ENCODE measurements at places on chromosomes 1 and 21. TPM values are rescaled to one million over a fixed set of nuclear protein-coding genes. Genes with fewer than 3 reads are reported as not detected.

Gene CTTNBP2NL
- total RNA-seq, result 66.2 TPM

Gene OR2L3
- total RNA-seq, result 0.15 TPM

Gene CLDN14
- total RNA-seq, result not detected

DNA sequence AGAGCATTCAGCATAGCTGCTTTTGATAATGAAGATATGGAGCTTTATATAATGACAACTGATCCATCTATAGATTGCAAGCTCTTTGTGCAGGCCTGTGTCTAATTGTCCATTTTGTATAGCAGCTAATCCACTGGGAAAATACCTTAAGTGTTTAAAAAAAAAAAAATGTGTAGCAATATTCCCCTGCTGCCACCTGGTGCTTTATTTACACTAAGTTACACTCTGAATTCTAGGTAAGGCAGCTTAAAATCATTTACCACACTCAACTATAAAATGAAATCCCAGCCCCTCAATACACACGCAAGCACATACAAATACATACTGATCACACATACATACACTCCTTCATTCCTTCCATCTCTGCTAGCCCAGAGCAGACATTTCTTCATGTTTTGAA lies 49.1 kb upstream of the BCL9 start:
- peaks cover 11% of the 10 kb centered on the region for H3K4me1 ChIP-seq
- no peak overlapping the region for H3K4me3 ChIP-seq
- no peak overlapping the region for H3K27ac ChIP-seq
- DNase-seq, result no peak

GRCh38 chr1:218775501-218776021 lies 398.1 kb upstream of the LYPLAL1 start:
- H3K4me3 ChIP-seq, result no peak overlapping the region
- H3K4me1 ChIP-seq, result peaks cover 4% of the 10 kb centered on the region
- no peak for DNase-seq
- H3K36me3 ChIP-seq, result no peaks in the 10 kb centered on the region
- H3K27ac ChIP-seq, result no peak overlapping the region
- no peaks in the 10 kb centered on the region for H3K27me3 ChIP-seq

GRCh38 chr1:156244126-156244525 lies 2.1 kb downstream of the BGLAP start:
- H3K4me3 ChIP-seq, result no peak overlapping the region
- H3K4me1 ChIP-seq, result peaks cover 4% of the 10 kb centered on the region
- DNase-seq, result no peak
- H3K27ac ChIP-seq, result no peak overlapping the region
- peaks cover 20% of the 10 kb centered on the region for H3K27me3 ChIP-seq

DNA sequence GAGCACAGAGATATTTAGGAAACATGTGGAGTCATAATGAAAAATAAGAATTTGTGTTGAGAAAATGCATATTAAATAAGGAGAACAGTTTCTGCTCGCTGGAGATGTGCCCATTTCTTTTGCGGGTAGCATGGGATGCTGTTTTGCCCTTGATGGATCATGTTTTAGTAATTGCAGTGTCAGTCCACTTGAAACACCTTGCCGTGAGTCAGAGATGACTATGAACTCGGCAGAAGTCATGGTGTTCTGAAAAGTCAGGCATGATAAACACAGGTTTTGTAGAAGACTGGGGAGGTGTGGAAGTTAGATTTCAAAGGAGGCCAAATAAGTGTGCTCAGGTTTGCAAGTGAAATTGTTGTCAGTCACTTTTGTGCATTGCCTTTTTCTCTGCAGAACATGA lies 315.0 kb upstream of the LRRC7 start:
- H3K4me1 ChIP-seq, result peaks cover under 1% of the 10 kb centered on the region
- DNase-seq, result no peak
- no peaks in the 10 kb centered on the region for H3K27me3 ChIP-seq
- H3K36me3 ChIP-seq, result no peaks in the 10 kb centered on the region
- H3K4me3 ChIP-seq, result no peak overlapping the region

DNA sequence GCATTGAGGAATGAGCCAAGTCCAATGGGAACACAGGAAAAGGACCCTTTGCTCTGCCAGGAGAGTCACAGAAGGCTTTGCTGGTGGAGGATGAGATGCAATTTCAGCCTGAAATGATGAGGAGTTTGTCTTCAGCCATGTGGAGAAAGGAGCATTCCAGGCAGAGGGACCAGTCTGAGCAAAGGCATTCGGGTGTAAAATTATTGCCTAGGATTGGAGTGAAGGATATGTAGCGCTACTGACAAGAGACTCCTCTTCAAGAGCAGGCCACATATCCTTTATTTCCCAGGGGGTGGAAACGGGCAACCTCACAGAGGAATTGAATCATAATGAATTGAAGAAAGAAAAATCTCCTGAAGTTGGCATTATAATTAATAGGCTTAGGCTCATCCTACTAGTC lies 1.1 kb upstream of the CSF1 start:
- H3K4me1 ChIP-seq, result peaks cover 8% of the 10 kb centered on the region
- DNase-seq, result no peak
- no peaks in the 10 kb centered on the region for H3K36me3 ChIP-seq
- H3K4me3 ChIP-seq, result peak overlapping the region; percentile 41

DNA sequence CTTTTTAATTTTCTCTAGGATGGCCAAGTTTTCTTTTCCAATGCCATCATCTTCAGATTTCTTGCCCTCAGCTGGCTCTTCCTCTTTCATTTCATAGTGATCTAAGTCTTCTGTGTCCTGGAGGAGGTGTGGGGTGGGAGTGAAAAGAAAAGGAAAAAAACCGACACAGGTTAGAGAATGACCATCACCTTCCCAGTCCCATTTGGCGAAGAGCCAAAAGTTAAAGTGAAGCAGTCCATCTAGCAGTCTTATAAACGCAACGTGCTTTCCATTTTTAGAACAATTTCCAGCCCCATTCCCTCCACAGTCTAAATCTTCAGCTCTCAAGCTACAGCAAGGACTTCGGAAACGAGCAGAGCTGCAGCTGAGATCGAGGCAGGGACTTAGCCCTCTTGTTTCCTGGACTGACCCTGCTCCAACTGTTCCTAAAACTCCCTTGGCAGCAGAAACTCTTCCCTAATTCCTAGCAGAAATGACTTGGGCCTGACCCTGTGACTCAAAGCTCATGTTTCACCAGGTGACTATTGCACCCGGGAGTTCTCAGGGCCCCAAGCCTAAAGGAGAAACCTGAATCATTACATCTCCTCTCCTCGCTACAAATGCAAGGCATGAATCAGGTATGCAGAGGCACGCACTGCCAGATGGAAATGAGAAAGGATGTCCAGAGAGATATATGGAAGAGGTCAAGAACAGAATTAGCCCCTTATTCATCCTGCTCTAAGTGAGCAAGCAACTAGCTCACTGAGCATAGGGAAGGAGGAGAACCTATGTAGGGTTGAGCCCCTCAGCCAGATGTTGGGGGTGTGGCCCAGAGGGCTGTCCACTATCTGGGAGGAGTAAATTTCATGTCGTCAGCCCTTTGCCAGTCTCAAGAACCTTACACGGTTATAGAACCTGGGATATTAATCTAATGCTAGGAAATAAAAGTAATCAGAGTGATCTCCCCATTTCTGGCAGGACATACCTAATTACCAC lies 5.1 kb downstream of the UBE2Q1 start:
- H3K36me3 ChIP-seq, result no peaks in the 10 kb centered on the region
- H3K27me3 ChIP-seq, result peaks cover 12% of the 10 kb centered on the region
- no peak overlapping the region for H3K27ac ChIP-seq
- DNase-seq, result no peak
- peaks cover 15% of the 10 kb centered on the region for H3K4me1 ChIP-seq

DNA sequence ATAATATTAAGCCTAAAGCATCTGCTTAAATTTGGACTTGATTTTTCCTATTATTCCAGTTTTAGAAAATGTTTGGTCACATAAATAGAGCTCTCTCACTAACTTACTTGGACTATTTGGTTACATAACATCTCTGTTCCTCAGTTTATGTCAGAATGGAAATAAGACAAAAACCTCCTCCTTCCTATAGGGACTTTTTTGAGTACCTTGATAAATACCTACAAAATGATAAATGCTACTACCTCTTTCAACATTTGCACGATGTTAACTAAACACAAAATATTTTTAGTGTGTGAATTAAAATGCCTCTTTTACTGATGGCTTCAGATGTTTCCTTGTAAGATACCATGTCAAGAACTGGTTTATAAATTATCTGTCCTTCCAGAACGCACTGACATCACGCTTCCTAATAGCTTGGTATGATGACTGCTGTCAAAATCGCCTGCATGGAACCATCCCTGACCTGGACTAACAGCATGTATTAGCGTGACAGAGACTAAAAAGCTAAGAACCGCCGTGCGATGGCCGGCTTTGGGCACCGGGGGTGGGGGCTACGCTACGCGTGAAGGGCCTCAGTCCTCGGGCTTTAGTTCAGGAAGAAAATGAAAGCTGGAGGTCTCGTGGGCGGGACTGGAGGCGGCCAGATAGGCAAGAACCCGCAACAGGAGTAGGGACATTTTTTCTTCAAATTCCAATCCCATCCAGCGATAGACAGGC lies 133.2 kb upstream of the BARHL2 start:
- H3K36me3 ChIP-seq, result no peaks in the 10 kb centered on the region
- H3K27me3 ChIP-seq, result peaks cover 7% of the 10 kb centered on the region
- peak; percentile 39 for DNase-seq
- peak overlapping the region; percentile 85 for H3K4me3 ChIP-seq
- no peak overlapping the region for H3K27ac ChIP-seq

DNA sequence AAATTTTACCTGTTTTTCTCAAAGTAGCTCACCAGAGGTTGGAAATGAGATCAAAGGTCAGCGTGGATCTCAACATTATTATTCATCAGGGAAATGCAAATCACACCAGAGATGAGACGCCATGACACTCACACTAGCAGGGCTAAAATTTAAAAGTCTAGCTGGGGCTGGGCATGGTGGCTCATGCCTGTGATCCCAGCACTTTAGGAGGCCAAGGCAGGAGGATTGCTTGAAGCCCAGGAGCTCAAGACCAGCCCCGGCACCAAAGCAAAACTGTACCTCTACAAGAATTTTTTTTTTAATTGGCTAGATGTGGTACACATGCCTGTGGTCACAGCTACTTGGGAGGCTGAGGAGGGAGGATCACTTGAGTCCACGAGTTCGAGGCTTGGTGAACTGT lies 41.4 kb upstream of the PCBP3 start:
- peaks cover 35% of the 10 kb centered on the region for H3K36me3 ChIP-seq
- H3K27ac ChIP-seq, result no peak overlapping the region
- H3K4me1 ChIP-seq, result no peaks in the 10 kb centered on the region
- no peak for DNase-seq
- H3K4me3 ChIP-seq, result no peak overlapping the region
- H3K27me3 ChIP-seq, result peaks cover 7% of the 10 kb centered on the region

GRCh38 chr1:181133969-181134418 lies 45.5 kb downstream of the IER5 start:
- DNase-seq, result no peak
- H3K27ac ChIP-seq, result peak overlapping the region; percentile 74
- H3K4me3 ChIP-seq, result no peak overlapping the region
- peaks cover 55% of the 10 kb centered on the region for H3K4me1 ChIP-seq
- H3K27me3 ChIP-seq, result peaks cover 11% of the 10 kb centered on the region

DNA sequence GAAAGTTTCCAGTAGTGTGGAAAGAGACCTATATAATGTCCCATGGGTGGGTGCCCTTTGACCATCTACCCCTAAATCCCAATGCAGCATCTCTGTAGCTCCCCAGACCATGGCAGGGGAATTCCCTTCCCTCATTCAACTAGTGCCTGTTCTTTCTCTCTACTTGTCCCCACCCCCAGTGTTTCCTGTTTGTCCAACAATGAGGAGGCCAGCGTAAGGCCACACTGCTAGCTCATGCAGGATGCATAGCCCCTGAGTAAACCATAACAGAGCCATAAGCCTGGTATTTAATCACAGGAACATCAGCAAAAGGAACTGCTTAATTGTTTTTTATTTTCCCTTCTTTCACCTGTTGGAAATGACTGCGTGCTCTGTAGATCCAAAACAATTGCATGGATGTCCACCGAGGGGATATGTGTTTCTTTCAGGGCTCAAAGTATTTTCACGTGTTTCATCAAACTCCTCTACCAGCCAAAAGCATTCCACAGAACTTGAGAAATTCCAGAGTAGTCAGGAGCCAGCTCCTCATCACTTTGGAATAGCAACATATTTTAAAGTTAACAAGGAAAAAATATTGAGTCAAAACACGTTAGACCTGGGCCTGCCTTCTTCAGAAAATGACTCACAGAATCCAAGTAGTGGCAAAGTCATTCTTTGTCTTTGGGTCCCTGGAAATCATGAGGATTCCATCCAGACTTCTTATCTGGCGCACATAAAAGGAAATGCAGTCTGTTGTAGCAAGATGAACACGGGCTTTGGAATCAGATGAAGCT lies 162.5 kb upstream of the SGIP1 start:
- no peak overlapping the region for H3K4me3 ChIP-seq
- H3K27me3 ChIP-seq, result no peaks in the 10 kb centered on the region
- no peaks in the 10 kb centered on the region for H3K36me3 ChIP-seq
- no peak for DNase-seq

DNA sequence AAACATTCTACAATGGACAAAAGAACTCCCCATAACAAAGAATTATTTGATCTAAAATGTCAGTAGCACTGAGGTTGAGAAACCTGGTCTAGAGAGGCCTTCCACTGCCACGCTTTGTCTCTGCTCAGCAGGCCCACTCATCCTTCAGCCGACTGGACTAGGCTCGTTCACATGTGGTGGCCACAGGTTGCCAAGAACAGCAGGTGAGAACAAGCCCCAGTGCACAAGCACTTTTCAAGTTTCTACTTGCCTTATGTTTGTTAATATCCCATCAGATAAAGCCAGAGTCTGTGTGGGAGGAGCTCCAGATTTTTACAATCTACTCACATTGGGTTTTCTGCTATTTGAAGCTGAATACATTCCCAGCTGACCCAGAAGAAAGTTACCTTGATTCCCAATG lies 9.1 kb upstream of the EFHD2 start:
- H3K27ac ChIP-seq, result no peak overlapping the region
- no peak for DNase-seq
- peaks cover 5% of the 10 kb centered on the region for H3K27me3 ChIP-seq
- H3K4me3 ChIP-seq, result no peak overlapping the region
- no peaks in the 10 kb centered on the region for H3K4me1 ChIP-seq

DNA sequence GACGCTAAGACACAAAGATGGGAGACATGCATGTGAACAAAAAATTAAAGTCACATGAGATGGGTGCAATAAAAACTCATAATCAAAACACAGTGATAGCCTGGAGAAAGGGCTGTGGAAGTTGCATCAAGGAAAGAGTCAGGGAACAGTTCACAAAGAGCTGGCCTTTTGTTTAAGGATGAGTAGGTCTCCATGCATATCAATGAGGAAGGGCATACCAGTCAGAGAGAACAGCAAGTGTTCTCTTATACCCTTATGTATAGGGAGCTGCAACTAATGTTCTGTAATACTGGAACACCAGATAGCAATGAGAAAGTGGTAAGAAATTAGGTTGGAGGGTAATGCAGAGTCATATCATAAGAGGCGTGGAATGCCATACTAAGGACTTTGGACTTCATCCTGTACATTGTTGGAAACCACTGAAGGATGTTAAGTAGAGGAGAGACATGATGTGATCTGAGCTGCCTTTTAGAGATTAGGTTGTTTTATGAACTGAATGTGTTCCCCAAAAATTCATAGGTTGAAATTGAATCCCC lies 46.7 kb upstream of the SAMD13 start:
- no peak overlapping the region for H3K27ac ChIP-seq
- H3K4me1 ChIP-seq, result no peaks in the 10 kb centered on the region
- DNase-seq, result no peak
- H3K27me3 ChIP-seq, result no peaks in the 10 kb centered on the region
- H3K36me3 ChIP-seq, result no peaks in the 10 kb centered on the region

GRCh38 chr1:2190491-2190976 lies 4.0 kb downstream of the FAAP20 start:
- peak overlapping the region; percentile 78 for H3K27ac ChIP-seq
- H3K4me3 ChIP-seq, result peak overlapping the region; percentile 46
- H3K27me3 ChIP-seq, result peaks cover 16% of the 10 kb centered on the region
- peaks cover 14% of the 10 kb centered on the region for H3K4me1 ChIP-seq
- DNase-seq, result no peak
- no peaks in the 10 kb centered on the region for H3K36me3 ChIP-seq
